ENCODE measurements at places on chromosomes 11 and 22.
A peak's percentile ranks its signal among the peaks of the same experiment; 100 is the strongest.

DNA sequence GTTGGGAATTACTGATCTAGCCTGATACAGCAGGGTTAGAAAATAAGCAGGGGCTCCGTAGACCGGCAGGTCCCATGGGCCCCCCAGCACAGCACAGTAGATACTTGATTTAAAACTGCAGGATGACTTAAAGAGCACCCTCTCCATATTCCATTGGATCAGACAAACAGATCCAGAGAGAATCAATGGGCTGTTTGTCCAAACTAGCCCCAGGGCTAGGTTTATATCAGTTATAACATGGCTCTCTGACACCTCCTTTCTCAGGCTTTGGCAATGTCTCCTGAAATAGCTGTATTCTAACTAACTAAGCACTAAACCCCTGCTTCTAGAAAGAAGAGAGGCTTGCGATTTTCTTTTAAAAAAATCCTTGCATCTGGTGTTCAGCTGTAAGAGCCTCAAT lies 100.4 kb upstream of the GALNT18 start:
- no peak for DNase-seq

GRCh38 chr22:26763633-26764361 lies 106.4 kb downstream of the MIAT start:
- DNase-seq = no peak

DNA sequence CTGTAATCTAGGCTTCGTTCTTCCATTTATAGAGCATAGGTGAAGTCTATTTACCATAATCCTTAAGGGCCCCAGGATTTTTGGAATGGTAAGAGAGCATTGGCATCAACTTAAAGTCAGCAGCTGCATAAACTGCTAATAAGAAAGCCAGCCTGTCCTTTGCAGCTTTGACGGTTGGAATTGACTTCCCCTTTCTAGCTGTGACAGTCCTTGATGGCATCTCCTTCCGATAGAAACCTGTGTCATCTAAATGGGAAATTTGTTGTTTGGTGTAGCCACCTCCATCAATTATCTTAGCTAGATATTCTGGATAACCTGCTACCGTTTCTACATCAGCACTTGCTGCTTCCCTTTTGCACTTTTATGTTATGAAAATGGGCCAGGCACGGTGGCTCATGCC lies 58.0 kb upstream of the GLYATL1B start:
- DNase-seq = no peak

DNA sequence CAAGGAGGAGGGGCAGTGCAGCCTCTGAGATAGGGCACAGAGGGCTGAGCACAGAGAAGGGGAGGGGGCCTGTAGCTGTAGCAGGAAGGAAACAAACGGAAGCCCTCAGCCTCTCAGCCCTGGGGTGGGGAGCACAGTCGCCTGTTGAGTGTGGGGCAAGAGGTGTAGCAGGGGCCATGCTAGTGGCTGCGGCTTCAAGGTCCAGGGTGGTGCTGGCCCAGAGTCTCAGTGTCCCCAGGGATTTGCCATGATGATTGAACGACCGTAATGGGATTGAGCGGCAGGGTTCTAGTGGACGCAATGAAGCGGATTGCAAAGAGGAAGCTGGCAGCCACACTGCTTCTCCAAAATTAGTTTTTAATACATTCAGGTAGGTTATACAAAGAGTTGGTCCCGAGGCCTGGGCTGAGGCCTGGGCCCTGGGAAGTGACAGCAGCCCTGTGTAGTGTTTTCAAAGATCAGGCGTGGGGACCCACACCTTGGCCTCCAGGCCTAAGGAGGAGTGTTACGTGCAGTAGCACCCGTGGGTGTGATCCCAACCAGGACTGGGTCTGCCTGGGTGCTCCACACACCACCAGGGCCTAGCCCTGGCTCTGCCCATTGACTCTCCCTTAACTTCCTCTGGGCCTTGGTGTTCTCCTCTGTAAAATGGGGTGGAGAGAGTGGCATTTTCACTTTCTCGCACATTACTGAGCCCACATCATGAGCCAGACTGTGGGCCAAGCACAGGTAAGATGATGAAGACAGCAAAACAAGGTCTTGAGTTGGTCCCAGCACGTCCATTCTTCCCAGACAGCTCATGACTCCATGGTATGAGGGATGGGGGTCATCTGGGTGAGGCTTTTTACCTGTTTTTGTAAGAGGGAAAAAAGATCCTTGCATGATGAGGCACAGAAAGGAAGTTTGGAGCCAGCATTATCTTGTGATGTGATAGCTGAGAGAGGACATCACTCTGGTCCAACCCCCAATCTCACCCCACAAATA lies 13.1 kb downstream of the LRRC32 start:
- no peak for DNase-seq

GRCh38 chr22:32490279-32490678 lies 15.7 kb downstream of the FBXO7 start:
- no peak for DNase-seq

DNA sequence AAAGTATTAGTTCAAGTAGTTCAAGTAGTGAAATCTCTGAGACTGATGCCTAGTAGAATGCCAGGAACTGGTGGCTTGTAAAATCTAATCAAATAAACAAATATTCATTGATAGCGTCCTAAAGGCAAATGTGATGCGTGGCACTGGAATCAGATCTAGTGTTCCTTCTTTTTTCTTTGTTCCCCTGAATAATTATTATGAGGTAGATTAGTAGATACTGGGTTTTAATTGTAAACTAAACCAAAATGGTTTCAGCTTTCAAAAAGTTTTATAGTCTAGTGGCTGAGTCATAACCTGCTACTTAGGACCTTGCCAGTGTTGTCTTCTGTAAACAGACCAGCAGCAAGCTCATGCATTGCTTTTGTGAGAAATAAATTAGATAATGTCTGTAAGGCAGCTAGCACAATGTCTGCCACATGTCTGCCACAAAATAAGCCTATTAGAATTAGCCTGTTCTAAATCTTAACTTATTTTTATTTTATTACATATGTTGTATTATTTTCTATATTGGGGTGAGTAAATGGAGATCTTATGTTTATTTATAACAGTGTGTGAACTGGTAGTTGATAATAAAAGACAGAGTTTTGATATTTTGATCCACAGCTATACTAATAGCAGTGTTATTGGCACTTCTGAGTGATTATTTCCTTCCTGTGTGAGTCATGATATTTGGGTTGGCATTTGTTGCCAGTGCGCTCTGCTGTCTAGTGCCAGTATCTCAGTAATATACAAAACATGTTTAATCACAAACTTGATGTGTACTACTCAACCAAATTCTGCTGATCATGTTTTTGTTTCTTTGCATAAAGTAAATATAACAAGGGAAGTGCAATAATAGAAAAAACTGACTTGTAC lies 135.7 kb downstream of the TMEM135 start:
- DNase-seq = peak; percentile 92

- DNase-seq = peak; percentile 62
Measured at GRCh38 chr11:83257761-83258168, 28.4 kb downstream of the CCDC90B start.

GRCh38 chr11:103529181-103529684 lies 420.0 kb downstream of the DYNC2H1 start:
- no peak for DNase-seq

GRCh38 chr22:50607659-50608020 lies 7.0 kb downstream of the MAPK8IP2 start:
- no peak for DNase-seq

GRCh38 chr22:35072925-35073324 lies 7.0 kb downstream of the ISX start:
- no peak for DNase-seq
